ENCODE measurements at places on chromosomes 5 and 9.
A peak's percentile ranks its signal among the peaks of the same experiment; 100 is the strongest.

DNA sequence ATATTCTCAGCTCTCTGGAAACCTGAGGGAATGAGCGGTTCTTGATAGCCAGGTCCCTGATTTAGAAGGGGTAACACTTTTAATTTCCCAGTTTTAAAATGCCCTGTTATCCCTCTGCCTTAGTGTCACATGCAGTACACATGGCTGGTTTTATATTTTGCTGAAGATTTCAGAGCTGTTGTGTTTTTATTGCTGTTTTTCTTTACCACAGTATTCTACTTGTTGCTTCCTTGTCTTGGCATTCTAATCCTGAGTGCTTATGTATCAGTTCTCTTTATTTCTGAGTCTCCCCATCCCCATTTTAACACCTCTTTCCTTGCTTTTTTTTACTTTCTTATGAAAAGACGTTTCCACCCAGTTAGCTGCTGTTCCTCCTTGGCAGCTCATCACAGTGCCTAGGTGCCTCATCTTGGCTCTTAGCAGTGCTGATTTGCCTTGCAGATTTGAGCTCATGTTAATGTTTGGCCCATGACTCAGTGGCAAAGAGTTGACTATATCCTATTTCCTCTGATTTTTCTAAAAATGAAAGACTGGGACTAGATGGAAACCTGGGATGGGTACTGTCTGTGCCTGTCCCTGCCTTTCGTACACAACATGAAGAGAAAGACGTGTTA, 3.7 kb downstream of the MTRR start:
- DNase-seq: no peak

GRCh38 chr9:108087781-108088180, 598.2 kb upstream of the KLF4 start:
- no peak for DNase-seq

- DNase-seq: no peak
Measured at GRCh38 chr5:175129619-175130018, 314.4 kb downstream of the DRD1 start.

GRCh38 chr5:33489481-33490067, 48.8 kb downstream of the TARS1 start:
- DNase-seq: no peak

DNA sequence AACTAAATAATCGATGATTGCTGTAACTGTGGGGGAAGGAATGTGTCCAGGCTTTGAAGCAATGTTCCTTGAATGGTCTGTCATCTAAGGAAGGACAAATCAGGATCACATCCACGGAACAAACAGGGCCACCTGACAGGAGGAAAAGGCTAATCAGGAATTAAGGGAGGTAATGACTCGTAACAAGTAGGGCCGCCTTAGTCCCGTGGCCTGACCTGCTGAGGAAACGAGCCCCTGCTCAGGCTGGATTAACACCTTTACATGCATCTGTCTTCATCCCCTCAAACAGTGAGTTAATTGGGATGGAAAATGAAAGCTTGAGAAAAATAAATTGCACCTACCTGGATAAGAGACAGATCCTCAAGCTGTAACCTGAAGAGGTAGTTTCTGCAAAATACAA, 227.8 kb downstream of the SEMA5A start:
- DNase-seq: no peak

DNA sequence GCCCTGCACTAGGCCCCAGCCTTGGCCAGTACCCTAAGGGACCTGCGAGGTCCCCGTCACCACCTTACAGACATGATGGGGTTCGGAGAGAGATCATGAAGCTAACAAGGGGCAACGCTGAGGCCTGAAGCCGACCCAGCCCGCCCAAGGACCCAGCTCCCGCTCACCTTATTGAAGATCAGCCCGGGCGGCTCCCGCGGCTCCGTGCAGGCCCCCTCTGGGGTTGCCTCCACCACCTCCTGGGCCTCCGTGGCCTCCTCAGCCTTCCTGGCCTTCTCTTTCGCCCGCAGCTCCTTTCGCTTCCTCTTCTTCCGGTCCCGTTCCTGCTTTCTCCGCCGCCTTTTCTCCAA, 3.6 kb downstream of the SURF6 start:
- no peak for DNase-seq

DNA sequence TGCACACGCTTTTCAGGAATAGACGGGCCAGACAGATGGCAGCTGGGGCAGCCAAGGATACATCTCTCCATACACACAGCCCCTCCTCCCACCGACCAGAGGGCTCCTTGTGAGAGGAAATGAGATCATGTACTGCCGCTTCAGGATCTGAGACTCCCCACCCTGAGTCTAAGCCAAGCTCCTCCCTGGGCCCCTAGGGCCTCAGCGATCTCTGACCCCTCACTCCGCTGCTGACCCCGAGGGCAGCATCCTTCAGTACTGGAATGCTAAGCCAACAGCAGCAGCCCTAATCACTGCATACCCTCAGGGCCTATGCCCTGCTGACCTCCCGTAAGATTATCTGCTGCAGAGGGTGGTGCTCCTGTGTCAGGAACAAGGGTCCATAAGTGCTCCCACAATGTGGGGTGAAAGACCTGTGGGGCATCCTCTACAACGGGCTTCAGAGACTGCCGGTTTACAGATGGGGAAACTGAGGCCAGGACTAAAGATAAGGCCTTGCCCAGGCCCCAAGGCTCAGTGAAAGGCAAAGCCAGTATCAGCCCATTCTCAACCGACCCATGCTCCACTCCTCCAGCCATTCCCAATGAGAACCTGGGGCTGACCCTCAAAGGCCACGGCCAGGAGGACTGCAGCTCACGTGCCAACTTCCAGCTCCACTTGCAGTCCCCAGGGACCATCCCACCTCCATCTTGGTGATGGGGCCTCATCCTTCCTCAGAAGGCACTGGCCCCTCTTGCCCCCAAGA, 37.5 kb downstream of the BICD2 start:
- DNase-seq: no peak

DNA sequence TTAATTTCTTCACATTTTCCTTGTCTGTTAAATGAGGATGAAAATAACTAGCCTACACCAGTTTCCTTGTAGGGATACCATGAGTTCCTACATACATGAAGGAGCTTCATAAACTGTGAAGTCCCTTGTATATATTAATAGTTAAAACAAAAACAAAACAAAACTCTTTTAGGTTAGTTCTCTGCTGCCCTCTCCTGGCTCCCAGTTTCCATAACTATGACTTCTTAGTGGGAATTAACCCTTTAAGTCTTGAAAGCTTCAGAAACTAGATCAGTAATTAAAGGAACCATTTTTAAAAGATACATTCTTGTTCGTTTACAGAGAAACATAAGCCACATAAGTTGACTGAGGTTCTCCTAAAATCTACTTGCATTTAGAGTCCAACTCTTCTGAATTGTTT, 500.0 kb upstream of the C9orf72 start:
- DNase-seq: no peak

DNA sequence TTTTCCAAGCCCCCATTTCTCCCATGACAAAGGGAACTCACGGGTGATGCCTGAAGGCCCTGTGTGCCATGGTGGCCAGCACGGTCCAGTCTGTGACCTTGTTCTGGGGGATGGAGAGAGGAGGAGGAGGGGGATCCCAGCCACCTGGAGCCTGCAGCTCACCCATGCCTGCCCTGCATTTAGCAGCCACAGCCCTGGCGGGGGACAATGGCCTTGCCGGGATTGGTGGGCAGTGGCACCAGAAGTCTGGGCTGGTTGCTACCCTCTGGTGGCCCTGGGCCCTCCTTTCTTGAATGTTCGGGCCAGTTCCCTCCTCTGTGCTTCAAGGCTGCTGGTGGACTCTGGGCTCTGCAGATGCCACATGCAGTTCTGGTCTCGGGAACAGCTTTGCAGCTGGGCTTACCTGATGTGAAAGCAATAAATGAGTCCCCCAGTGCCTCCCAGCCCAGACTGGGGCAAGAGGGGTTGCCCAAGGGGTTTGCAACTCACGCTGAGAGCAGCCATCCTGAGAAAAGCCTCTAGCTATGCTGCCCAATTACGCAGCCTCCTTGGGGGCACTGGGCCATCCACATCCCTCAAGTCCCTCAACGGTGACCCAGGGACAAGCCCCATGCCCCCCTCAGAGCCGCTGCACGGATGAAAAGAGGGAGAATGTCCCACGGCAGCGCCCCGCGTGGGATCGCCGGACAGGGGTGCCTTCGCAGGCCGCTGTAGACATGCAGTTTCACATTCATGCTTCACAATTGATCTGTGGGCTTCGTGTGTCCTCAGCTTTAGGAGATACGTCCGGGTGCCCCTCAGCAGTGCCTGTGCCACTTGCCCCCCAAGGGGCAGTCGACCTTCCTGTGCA, 49.2 kb upstream of the FCN1 start:
- DNase-seq: no peak

DNA sequence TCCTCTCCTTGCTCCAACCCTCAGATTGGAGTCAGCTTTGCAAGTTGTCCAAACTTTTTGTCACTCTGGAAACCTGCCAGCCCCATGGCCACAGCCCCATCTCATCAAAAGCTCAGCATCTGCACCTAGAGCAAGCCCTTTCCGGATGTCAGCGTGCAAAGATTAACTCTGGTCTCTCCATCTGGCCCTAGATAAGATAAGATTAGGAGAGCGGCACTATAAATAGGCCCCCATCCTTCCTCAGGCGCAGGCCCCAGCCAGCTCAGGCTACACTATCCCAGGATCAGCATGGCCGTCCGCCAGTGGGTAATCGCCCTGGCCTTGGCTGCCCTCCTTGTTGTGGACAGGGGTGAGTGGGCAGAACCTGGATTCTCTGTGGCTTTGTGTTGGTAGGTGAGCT, at the start of gene SPINK4:
Gene SPINK4, plus strand, starts transcription at position 247 of the 400 bp plus-strand sequence. Its CDS starts 42 bp downstream, at position 289.
- peak; percentile 46 for DNase-seq

DNA sequence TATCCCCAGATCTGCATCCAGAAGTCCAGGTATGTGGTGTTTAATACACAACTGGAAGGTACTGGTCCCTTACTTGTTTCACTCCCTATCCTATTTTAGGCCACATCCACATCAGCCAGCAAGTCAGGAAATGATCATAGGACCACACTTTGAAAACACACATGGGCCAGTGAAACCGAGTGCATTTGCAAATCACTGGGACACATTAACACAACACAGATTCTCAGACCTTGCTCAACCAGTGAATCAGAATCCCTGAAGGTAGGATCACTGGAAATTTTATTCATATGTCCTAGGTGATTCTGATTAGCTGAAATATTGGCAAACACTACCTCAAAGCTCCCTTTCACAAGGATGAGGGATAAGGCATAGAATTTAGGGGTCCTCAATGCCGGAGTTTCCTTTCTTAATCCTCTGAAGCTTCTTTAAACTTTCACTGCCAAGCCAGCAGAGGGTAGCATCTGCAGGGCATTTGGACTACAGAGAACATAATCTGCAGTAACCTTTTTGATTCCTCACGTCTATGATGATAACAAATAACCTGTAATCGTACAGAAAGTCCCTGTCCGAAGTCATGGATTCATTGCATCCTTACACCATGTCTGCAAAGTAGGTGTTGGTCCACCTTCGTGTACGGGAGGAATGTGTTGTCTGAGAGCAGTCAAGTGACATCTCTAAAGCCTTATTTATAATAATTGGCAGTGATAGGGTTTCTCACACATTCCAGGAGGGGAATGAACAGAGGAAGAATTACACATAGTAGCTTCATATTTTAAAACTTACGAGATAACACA, 11.0 kb upstream of the ABLIM3 start:
- no peak for DNase-seq

- DNase-seq: no peak
Measured at GRCh38 chr9:85969727-85970126, 28.8 kb downstream of the NAA35 start.

- no peak for DNase-seq
Measured at GRCh38 chr9:91572044-91572443, 148.4 kb upstream of the NFIL3 start.

Data from HS-27A (cell line).